ENCODE measurements at places on chromosomes 3 and 15. TPM values are rescaled to one million over a fixed set of nuclear protein-coding genes. Genes with fewer than 3 reads are reported as not detected.

The CDHR4 gene
- not detected for total RNA-seq

The DAZL gene
- not detected for total RNA-seq

The HCN4 gene
- not detected for total RNA-seq

The KBTBD8 gene
- total RNA-seq, result 6.3 TPM

The TTLL13 gene
- total RNA-seq, result not detected

The CPNE9 gene
- total RNA-seq, result not detected

The STAB1 gene
- total RNA-seq, result 2.9 TPM

The CPA3 gene
- total RNA-seq, result not detected

The ESYT3 gene
- 0.19 TPM for total RNA-seq

The SCN5A gene
- 1.1 TPM for total RNA-seq

The TPRG1 gene
- 0.56 TPM for total RNA-seq

The COLQ gene
- under 0.01 TPM for total RNA-seq

The TM4SF1 gene
- 657 TPM for total RNA-seq

The C3orf20 gene
- total RNA-seq, result under 0.01 TPM

The HTR3E gene
- total RNA-seq, result not detected

The WDR72 gene
- total RNA-seq, result under 0.01 TPM

The UBAP1L gene
- total RNA-seq, result 1.1 TPM

The ACAD9 gene
- 31.9 TPM for total RNA-seq

The SOX2 gene
- not detected for total RNA-seq

The STRC gene
- total RNA-seq, result 0.28 TPM

The TF gene
- total RNA-seq, result not detected

The LPCAT4 gene
- total RNA-seq, result 10.0 TPM

The SIDT1 gene
- total RNA-seq, result 0.28 TPM

The LYSMD4 gene
- 6.1 TPM for total RNA-seq

The SLC30A4 gene
- 11.5 TPM for total RNA-seq

The LINGO1 gene
- 0.19 TPM for total RNA-seq

The GALNT15 gene
- 27.1 TPM for total RNA-seq

The SCG5 gene
- 54.4 TPM for total RNA-seq

The HMG20A gene
- total RNA-seq, result 29.9 TPM

The LAMB2 gene
- total RNA-seq, result 360 TPM

The TNK2 gene
- 12.8 TPM for total RNA-seq

The ROPN1B gene
- total RNA-seq, result not detected

The ECE2 gene
- total RNA-seq, result not detected

The CYP8B1 gene
- total RNA-seq, result not detected

The MYLK gene
- total RNA-seq, result 46.6 TPM

The HDC gene
- not detected for total RNA-seq

The SPSB4 gene
- total RNA-seq, result not detected

The COL6A6 gene
- total RNA-seq, result under 0.01 TPM

The CCR8 gene
- not detected for total RNA-seq

The PGBD4 gene
- total RNA-seq, result 1.9 TPM

The ANKRD63 gene
- not detected for total RNA-seq

The PLCB2 gene
- under 0.01 TPM for total RNA-seq

The ATP1B3 gene
- 92.4 TPM for total RNA-seq

The CCDC39 gene
- not detected for total RNA-seq

The TRPM1 gene
- not detected for total RNA-seq

The EFCAB12 gene
- not detected for total RNA-seq

The ASB14 gene
- not detected for total RNA-seq

The PRR23A gene
- not detected for total RNA-seq

The ITGB5 gene
- total RNA-seq, result 274 TPM

The ABI3BP gene
- total RNA-seq, result 26.6 TPM

The GOLGA8K gene
- total RNA-seq, result not detected

The MAN2C1 gene
- 119 TPM for total RNA-seq

The FILIP1L gene
- 11.7 TPM for total RNA-seq

The CCR1 gene
- under 0.01 TPM for total RNA-seq

The THRB gene
- 1.4 TPM for total RNA-seq

The WDR5B gene
- 5.0 TPM for total RNA-seq

The CLDND1 gene
- 143 TPM for total RNA-seq

The PRR20G gene
- total RNA-seq, result not detected

The FAM81A gene
- total RNA-seq, result 0.28 TPM
